Stimulated activated CD4-positive, alpha-beta T cell treated with anti-CD3 and anti-CD28 coated beads, Interleukin-1b, Interleukin-23, amount 100 ng/mL, for 1 hour (primary cell): ENCODE measurements at places on chromosomes 3 and 15.

GRCh38 chr3:47647550-47647949 is 68.9 kb upstream of the CSPG5 start:
- no peak for DNase-seq

GRCh38 chr3:73609315-73609641 is 15.5 kb downstream of the PDZRN3 start:
- DNase-seq: no peak

GRCh38 chr3:145780301-145780700 is 380.7 kb downstream of the PLOD2 start:
- DNase-seq: no peak

- no peak for DNase-seq
These were observed 620 bp upstream of the ANP32A start for GRCh38 chr15:68821190-68821840.

DNA sequence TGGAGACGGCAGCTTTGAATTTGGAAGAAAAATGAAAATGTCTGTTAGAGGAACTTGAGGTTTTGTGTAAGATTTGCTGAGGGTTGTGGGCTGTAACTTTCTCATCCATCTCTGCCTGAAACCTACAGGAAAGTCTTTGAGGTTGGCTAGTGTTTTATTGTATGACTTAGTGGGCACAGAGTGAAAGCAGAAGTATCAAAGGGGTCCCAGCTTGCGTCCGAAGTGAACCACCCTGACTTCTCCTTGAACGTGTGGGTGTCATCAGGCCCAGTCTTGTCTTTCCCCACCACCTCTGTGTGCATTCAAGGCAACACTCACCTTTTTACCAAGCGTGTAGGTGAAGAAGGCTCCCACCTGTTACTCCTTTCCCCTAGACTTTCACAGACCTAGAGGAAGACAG is 682.1 kb upstream of the CFAP20DC start:
- DNase-seq: no peak

- DNase-seq: no peak
These were observed 70.0 kb upstream of the ABHD2 start for GRCh38 chr15:89018207-89018606.
